ENCODE measurements at places on chromosomes 12 and 14.

DNA sequence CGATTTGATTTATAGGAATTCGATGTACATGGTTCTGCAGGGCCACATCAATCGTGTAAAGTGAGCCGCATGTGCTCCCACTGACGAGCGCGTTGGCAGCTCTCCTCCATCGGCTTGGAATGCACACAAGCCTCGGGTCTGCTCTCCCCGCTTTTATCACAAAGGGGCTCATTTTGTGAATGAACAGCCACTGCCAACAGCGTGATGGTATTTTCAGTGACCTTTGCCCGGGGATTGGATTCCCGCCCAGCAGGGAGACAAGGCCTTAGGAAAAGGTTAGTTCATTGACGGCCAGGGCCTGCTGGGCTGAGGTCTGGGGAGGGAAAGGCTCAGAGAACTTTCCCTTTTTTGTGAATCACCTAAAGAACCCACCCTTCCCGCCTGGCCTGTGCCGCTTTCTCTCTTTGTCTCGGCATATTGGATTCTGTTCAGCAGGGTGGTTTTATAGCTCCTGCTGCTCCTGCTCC, 232.1 kb downstream of the MSRB3 start:
- no peak for DNase-seq

GRCh38 chr12:106499628-106500027, 83.2 kb upstream of the RFX4 start:
- no peak for DNase-seq

- no peak for DNase-seq
These were observed 14.5 kb downstream of the ITPK1 start for GRCh38 chr14:93101181-93101580.

DNA sequence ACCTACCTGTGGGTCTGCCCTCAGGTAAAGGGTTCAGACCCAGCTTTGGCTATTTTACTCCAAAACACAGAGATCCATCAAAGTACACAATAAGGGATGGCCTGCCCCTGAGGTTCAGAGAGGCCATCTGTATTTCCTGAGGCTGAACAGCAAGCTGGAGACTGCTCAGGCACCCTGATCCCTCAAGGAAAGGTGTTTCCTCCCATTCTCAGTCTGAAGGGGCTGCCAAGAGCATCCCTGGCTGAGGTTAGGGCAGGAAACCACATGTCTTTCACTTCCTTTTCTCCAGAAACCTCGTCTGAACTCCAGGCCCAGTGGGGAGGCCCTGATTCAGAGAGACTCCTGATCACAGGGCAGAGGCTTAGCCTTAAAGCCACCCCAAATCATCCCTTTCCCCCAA, 1.5 kb downstream of the RILPL1 start:
- no peak for DNase-seq

DNA sequence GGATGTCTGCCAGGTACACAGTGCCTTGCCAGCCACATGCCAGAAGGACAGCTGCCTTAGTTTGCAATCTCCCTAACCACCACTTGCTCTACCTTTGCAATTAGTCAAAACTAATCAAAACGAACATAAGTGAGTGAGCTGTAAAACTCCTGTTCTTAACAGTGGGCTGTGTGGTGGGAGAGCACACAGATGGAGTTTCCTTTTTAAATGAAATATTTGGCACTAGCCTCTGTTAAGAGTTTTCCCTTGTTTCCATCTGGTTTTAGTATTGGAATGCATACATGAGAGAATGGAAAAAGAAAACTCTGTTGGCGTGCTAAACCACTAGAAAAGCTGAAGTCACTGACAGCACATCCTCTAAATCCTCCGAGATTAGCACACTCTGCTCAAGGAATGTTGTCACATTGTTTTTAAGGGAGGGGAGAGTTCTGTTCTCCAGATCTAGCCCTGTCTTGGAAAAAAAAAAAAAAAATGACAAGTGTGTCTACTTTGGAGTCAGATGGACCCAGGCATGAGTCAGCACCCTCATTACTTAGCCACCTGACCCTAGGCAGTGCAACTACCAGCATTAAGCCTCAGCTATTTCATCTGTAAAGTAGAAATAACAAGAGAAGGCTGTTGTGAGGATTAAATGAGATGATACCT, 83.9 kb downstream of the STXBP6 start:
- DNase-seq, result no peak

DNA sequence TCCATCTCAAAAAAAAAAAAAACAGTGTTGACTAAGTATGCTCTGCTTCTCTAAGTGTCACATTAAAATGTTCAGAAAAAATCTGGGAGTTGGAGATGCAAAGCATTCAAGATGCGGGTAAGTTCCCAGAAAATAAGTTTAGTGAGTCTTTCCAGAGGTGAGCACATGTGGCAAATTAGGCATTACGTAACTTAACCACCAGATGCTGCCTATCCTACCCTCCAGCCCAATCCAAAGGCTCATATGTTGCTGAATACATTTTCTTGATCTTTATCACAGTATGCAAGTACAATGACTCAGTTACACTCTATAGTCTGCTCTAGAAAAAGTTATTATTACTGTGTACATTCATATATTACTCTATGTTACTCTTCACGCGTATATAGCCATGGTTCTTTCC, 3.6 kb downstream of the SLC2A14 start:
- DNase-seq, result no peak

DNA sequence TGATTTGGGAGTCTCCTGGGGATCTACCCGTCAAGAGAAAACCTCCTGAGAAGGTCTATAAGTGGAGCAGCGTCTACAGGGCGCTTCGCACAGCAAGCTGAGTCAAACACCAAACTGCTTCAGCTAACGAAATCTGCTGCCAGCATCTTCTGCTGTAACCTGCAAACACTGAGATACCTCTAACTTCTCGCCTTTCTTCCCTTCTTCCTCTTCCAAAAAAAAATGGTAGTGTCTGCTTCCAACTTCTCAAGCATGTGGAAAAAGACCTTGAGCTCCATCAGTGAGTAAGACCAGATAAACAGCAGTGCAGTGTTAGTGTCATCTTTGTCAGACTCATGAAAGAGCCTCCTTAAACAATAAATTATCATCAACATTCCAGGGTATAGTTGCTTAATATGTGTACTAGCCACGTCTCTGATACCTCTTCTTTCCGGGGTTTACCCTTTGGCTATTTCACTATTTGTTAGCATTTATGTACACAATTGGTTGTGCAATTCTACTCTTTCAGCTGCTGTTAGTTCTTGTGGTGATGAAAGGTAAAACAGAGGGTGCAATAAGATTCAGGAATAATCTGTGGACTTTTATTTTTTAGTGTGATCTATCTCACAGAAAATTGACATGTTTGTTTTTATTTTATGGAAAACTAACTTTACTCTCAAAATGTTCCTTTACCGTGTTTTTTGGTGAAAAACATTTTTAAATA, 81.6 kb downstream of the LLPH start:
- no peak for DNase-seq

- DNase-seq, result no peak
These were observed 231.2 kb downstream of the C12orf75 start for GRCh38 chr12:105561546-105562198.

- DNase-seq, result peak; percentile 72
These were observed 21.7 kb downstream of the TMBIM6 start for GRCh38 chr12:49763006-49763591.

- DNase-seq, result no peak
These were observed 50.2 kb upstream of the NCOR2 start for GRCh38 chr12:124617615-124618014.

- DNase-seq, result no peak
These were observed 48.3 kb downstream of the TRAF3 start for GRCh38 chr14:102825307-102826095.

- no peak for DNase-seq
These were observed 5.0 kb downstream of the CREBL2 start for GRCh38 chr12:12616512-12617310.

GRCh38 chr14:96824283-96824682, 27.1 kb downstream of the VRK1 start:
- DNase-seq, result no peak

DNA sequence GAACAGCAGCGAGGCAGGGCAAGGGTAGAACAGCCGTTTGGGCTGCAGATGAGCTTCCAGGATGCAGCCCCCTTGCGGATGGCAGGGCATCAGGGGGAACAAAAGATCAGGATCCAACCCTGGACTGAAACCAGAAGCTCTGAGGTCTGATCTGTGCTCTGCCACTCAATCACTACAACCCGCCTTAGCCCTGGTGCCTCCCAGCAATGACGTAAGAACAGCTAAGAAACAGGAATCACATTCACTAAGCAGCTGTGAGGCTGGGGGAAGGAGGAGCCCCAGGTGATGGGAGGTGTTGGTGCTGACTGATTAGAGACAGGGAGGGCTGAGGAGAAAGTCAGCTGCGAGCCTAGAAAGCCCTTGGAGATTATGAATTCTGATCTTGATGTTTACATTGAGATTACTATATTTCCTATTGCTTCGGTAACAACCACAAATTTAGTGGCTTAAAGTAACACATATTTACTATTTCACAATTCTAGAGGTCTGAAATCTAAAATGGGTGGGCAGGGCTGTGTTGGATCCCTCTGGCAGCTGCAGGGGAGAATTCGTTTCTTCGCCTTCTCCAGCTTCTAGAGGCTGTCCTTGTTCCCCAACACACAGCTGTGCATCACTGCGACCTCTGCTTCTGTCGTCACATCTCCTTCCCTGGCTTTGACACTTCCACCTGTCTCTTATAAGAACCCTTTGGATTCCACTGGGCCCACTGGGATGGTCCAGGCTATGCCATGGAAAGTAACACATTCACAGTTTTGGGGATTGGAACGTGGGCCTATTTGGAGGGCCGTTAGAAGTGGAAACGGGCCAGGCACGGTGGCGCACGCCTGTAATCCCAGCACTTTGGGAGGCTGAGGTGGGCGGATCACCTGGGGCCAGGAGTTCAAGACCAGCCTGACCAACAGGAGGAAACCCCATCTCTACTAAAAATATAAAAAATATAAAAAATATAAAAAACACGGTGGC, 6.1 kb upstream of the CD9 start:
- no peak for DNase-seq

DNA sequence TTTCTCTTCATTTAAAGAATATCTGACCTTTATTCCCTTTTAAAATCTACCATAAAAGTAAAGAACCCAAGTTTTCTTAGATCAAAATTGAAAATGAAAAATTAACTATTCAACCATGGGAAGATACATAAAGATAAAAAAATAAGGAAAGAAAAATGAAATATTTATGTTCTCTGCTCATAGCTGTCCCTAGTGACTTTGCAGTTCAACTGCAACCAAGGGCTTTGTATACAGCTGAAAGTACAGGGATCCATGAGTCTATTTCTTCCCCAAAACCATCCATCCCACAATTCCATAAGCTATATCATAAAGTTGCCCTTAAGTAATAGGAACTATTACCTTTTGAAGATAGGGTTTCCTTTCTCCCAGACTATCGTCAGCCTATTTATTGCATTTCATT, 113.1 kb downstream of the ITPR2 start:
- no peak for DNase-seq

GRCh38 chr14:100434911-100435438, 111.8 kb downstream of the SLC25A47 start:
- DNase-seq, result no peak
